ENCODE measurements at places on chromosomes 7 and 10.

DNA sequence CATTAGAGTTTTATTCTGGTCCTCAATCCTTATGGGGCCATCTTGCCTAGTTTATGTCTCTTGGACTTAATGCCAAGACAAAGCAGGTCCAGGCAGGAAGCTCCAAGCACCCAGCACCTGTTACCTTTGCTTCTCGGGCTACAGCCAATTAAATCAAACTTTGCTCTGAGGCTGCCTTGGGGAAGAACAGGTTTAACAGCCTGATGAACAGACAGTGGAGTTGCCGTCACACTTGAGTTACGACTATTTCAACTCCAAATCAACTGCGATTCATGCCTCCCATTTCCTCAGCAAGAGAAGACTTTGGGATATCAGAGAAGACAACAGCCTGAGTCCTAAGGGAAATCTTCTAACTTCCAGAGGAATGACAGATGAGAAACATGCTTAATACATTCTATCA is 62.2 kb downstream of the XPNPEP1 start:
- DNase-seq: no peak

DNA sequence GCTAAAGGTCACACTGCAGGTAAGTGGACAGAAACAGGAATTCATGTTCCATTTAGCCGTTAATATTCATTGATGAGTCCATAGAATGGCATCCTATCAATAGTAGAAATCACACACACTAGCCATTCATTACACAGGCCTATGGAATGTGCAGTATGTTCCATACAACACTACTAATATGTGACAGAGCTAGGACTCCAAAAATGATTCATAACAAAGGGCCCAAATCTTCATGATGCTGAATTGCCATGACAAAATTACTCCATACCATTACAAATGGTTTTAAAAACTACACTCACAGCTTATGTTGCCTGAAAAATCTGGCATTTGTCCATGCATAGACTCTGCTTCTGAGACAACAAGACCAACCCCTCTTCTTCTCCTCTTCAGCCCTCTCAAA is 549.1 kb downstream of the XPNPEP1 start:
- DNase-seq: peak; percentile 76

DNA sequence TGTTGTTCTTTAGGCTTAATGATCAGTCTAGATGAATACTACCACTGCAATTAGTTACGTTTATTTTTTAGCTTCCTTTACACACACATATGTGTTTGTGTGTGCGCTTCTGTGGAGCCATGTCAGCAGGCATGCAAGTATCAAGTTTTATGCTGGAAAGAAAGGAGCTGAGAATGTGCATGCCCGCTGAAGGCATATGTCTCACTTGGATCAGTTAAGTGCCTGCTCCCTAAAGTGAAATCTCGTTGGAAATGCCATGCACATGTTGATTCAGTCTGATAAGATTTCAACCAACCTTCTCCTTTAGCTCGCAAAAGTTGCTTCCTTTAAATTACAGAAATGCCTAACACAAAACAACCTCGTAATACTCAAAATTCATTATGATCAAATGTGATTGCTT is 10.7 kb downstream of the NRP1 start:
- DNase-seq: no peak

DNA sequence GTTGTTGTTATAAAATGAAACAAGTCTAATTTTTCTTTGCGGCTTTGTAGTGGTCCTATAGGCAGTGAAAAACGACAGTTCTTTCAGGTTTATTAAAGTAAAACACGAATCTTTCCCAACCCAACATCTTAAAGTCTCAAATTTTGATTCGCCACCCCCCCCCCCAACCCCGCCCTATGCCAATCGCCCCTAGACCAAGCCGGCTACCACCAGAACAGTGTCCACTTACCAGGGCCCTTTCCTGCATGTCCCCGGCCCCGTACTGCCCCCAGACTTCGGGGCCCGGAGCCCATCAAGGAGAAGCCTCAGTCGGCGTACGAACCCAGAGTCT is 335 bp upstream of the CHCHD1 start:
- DNase-seq: no peak

DNA sequence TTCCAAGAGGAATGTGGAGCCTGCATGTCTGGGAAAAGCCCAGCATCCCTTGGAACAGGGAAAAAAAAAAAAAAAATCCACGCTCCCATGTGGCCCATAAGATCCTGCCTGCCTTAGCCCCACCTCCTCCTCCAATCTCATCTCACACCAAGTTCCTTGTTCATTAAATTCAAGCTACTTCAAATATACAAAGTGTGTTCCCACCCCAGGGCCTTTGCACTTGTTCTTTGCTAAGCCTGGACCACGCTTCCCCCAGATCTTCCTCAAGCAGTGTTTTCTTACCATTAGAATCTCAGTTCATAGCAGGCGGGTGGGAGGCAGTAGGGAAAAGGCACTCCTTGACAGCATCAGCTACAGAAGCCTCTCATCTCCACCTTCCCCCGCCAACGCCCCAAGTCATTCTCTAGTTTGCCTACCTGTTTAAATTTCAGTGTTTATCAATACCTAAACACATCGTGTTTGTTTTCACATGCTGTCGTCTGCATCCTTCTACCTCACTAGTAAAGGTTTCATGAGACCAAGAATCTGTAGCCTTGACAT is 262.8 kb downstream of the FGFR2 start:
- DNase-seq: no peak

GRCh38 chr10:99406149-99406548 is 24.3 kb downstream of the GOT1 start:
- DNase-seq: no peak

GRCh38 chr10:77583527-77583926 is 54.1 kb downstream of the KCNMA1 start:
- DNase-seq: no peak

DNA sequence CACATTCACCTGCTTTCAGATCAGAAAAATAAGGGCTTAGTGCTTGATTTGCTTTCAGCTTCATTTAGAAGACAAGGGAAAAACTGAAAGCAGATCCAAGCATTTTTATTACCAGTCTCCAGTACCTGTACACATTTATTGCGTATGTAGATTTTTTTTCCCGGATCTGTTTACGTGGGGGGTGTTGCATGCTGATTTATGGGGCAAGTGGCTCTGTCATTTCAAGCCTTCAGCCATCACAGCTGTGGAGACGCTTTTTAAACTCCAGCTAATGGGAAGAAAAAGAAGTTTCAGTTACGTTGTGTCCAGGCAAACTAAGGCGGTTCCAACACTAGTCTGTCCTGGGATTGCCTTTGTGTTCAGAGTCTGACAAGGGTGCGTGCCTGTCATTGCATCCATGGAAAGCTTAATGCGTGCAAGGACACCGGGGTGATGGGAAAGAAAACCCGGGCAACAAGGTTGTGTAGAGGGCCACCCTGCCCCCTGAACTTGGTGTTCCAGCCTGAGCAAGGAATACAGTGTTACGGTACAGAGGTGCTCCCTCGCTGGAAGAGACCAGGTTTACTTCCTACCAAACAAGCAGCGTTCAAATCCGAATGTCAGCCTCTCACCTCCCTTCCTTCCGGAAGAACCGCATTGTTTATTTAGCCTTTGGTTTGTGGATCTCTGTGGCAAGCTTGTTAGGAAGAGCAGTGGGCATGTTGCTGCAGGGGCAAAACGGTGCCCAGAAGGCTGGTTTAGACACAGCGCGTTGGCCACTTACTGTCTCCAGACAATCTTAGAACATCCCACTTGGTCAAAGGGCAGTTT is 128.2 kb downstream of the FGFR2 start:
- no peak for DNase-seq

DNA sequence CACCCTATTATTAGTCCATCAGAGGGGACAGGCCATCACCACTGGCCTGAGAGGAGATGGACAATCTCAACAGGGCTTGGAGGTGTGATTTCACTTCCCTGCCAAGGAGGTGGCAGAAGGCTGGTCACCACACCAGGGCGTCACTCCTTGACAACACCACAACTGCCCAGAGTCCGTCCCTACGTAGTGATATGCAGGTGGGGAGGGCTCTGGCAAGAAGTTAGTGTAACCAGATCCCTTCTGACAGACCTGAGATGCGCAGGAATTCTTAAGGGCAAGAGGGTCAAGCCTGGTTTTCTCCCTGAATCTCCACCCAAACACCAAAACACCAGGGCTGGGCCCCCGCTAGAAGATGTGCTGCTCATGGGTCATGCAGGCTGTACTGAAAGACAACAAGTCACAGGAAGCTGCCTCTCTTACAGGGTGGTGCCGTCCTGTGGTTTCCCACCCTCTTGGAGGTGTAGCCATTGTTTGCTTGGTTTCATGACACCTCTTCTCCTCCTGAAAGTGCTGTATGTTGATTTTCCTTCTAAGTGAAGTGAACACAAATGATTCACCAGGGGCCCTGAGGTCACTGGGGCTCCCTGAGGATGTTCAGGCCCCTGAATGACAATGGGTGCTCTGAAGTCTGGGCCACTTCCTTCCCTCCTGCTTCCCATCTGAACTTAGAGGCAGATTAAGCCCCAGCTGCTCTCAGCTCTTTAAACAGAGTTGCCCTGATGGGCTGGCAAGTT is 27.1 kb downstream of the ATXN7L1 start:
- no peak for DNase-seq

- DNase-seq: no peak
Measured at GRCh38 chr10:127450644-127451043, 98.5 kb upstream of the NPS start.
